ENCODE measurements at places on chromosomes 16 and 17.

DNA sequence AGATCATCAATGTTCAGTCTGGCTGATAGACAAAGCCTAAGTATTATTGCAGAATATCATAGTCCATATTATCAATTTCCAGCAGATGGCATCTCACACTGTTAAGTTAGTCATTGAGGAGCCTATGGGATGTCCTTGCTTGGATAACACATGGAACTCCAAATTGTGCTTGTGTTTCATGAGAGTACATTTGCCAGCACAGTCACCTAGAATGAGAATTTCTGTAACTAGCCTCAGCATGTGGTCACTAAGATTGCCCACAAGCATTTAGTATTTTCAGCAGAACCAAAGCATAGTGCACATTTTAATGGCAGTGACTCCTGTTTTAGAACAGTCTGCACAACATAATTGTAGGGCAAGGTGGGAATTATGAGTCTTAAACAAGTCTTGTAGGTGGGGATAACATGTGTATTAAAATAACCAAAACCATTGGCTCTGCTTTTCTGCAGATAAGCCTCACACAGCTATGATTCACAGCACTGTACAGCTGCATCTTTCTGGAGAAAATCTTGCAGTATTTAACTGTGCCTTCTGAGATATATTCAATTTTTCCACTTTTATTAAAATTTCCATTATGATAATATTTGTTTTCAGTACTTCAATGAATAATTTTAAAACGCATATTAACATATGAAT, 882.8 kb upstream of the SOX9 start:
- DNase-seq, result no peak

DNA sequence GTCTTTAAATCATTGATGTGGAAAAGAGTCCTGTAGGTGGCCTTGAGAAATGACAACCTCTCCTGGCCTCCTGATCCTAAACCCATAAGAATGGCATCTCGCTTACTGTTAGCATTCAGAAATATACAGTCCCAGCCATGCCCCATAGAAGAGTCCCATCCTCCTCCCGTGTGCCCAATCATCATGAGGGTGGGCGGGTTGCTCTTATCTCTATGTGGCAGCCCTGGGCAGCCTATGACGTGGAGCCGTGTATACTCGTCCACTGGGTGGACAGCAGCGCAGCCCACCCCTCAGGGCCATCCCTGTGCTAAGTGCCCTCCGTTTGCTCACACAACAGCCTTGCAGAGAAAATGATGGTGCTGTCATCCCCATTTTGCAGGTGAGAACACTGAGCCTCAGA, 105.3 kb downstream of the AMFR start:
- no peak for DNase-seq

DNA sequence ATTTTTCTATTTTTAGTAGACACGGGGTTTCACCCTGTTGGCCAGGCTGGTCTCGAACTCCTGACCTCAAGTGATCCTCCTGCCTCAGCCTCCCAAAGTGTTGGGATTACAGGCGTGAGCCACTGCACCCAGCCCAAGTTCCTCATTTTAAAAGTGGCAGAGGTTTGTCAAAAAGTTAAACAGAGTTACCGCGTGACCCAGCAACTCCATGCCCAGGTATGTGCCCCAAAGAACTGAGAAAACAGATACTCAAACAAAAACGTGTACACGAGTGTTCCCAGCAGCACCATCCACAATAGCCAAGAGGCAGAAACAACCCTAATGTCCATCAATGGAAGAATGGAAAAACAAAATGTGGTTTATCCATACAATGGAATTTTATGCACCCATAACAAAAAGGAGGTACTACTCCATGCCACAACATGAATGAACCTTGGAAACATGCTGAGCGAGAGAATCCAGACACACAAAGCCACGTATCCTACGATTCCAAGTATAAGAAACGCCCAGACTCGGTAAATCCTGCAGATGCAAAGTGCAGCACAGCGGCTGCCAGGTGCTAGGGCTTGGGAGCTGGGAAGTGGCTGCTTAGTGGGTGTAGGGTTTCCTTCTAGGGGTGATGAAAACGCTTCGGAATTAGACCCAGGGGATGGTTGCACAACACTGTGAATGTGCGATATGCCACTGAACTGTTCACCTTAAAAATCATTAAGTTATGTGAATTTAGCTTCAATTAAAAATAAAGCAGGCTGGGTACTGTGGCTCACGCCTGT, 24.8 kb downstream of the ADCY9 start:
- DNase-seq, result no peak

DNA sequence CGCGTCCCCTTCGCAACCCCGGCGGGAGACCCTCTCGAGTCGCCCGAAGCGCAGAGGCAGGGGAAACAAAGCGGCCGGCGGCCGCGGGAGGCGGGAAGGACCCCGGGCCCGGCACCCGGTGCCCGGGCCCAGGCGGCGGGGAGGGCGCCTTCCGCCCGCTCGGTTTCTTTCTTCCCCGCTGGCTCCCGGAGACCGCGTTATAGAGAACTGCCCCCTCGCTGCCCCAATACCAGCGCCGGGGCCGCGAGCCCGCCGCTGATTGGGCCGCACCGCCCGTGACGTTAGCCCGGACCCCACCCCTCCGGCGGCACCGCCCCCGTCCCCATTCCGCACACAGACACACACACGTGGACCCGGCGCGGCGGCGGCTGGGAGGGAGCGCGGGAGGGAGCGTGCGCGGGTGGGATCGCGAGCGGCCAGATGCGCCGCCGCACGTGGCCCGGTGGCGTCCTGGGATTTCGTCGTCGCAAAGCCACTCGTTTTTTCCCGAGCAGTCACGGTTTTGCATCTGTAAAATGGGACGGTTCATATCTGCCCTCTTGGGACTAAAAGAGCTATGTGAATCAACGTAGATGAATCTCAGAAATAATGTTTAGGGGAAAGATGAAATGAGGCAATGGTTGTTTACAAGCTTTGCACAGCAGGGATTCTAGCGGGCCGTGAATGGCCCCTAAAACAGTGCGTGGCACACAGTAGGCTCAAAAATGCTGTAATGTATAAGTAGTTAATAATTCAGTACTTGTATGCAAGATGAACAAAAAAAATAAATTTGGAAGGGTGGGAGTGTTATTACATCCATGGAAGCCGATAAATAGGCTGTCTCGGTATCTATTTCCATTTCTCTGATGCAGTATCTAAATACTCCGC, at the start of gene EPOP:
Gene EPOP (minus strand): TSS at position 209 of the 867 bp plus-strand sequence. CDS start 462 bp downstream, outside the sequence.
- peak; percentile 65 for DNase-seq

GRCh38 chr16:68364561-68364998, 53.8 kb downstream of the PRMT7 start:
- no peak for DNase-seq

GRCh38 chr16:22843856-22844255, 29.9 kb downstream of the HS3ST2 start:
- DNase-seq, result no peak

DNA sequence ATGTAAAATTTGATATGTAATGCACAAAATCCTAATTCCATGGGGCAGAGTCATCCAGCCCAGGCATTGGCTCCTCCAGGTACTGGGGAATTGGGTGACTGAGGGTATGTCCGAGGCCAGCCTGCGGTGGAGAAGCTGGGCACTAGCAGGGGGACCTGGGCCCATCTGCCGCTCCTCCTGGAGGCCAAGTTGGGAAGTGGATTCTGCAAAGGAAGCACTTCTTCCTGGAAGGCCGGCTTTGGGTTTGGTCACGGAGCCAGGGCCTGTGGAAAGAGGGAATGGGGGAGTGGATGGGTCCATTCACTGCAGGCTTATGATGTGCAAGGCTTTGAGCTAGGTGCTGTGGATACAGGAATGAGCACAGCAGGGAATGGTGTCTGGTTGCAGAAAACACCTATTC, 85.8 kb downstream of the GNAO1 start:
- no peak for DNase-seq

- DNase-seq, result no peak
Observed at GRCh38 chr17:8287651-8288335, 677 bp upstream of the RANGRF start.

DNA sequence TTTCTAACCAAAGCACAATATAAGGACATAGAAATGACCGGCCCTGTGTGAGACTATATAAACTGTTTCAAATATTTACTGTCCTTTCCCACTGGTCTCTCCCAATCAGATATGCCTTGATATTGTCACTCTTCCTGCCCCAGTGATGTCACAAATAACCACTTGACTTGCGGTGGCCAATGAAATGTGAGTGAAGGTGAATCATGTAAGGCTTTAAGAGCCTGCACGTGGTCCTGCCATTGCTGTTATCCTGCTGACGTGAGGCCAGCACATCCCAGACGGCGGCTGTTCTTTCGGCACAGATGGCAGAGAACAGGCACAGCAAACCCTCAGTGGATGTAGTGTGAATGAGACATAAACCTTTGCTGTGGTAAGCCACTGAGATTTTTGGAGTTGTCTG, 5.4 kb upstream of the KLHL11 start:
- DNase-seq, result no peak

DNA sequence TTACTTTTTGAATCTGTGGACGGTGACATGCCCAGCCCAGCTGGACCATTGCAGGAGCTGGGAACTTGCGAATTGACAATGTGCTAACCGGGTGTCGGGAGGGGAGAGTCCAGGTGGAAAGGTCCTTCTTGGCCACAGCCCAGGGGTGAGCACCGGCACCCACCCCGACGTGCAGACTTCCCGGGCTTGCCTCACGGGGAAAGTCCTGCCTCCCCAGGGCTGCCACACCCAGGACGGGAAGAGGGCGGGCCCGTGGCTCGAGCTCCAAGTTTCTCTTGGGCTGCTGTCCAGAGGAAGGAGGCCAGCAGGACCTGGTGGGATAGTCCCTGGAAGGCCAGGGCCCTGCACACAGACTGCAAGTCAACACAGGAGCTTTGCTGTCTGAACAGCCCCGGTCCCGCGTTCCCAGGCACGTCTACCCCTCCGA, 17.7 kb downstream of the CARD14 start:
- no peak for DNase-seq

GRCh38 chr16:17343728-17344127, 127.0 kb downstream of the XYLT1 start:
- DNase-seq, result no peak

- DNase-seq, result peak; percentile 44
Observed at GRCh38 chr17:76681222-76682137, 29.3 kb downstream of the MXRA7 start.

DNA sequence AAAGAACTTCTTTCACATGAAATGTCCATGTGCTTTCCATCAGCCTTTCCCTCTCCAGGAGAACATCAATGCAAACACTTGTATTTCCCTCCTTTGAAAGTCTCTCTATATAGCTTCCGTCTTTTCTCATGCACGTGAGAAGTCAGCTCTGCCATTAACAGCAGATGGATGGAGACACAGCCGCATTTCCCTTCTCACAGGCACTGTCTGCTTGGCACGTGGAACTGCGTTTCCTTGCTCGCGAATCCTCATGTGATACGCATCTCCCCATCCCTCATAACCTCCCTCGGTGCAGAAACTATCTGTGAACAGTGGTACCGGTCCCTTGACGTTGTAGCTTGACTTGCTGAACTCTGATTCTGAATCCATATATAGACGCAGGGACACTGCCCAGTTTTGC, 717.0 kb upstream of the RBFOX1 start:
- no peak for DNase-seq

GRCh38 chr16:50946098-50946497, 204.2 kb downstream of the CYLD start:
- DNase-seq, result no peak

- DNase-seq, result peak; percentile 71
Observed at GRCh38 chr17:16353317-16354174, at the start of gene CENPV. Gene CENPV, minus strand, starts transcription at chr17:16353469. Its CDS starts 33 bp downstream, at chr17:16353436.

DNA sequence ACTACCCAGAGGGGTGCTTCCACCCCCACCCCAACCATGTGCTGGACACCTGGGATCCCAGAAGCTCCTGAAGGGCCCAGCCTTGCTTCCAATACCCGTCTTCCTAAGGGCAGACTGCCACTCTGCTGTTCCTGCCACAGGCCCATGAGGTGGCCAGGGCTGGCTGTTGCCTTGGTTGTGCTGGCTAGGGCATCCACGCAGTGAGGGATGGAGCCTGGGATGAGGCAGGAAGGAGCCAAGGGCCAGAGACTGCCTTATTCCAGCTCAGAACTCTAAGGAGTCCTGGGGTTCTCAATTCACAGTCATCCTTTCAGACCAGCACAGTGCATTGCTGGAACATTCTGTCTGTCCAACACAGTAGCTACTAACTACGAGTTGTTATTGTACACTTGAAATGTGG, 37.8 kb downstream of the BCO1 start:
- no peak for DNase-seq

GRCh38 chr17:76376318-76377133, 7.9 kb upstream of the SPHK1 start:
- no peak for DNase-seq

GRCh38 chr16:30677931-30678585, 19.8 kb downstream of the FBRS start:
- DNase-seq, result no peak

- no peak for DNase-seq
Observed at GRCh38 chr17:49994085-49995054, 654 bp downstream of the DLX3 start.

- no peak for DNase-seq
Observed at GRCh38 chr17:63435681-63436522, 10.2 kb downstream of the CYB561 start.

- no peak for DNase-seq
Observed at GRCh38 chr16:1900452-1900774, 17.8 kb downstream of the HS3ST6 start.

GRCh38 chr16:68328151-68328859, 17.5 kb downstream of the PRMT7 start:
- DNase-seq, result peak; percentile 58

DNA sequence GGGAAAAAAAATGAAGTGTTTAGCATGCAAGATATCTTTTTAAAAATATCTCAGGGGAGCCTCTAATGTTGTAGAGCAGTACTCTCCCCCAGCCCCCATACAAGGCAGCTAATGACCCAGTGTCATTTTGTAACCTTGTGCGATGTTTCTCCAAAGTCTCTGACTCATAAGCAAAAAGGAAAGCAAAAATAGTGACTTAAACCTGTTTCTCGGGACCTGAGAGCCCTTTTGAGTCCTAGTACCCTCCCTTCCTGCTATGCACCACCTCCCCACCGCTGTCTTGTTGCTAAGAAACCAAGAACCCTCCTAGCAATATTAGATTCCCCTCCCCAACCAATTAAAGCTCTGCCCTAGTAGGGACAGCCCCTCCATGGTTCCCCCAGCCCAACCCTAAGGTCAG, 2.8 kb downstream of the MYCBPAP start:
- no peak for DNase-seq

GRCh38 chr16:85459529-85460251, 153.4 kb upstream of the GSE1 start:
- no peak for DNase-seq

DNA sequence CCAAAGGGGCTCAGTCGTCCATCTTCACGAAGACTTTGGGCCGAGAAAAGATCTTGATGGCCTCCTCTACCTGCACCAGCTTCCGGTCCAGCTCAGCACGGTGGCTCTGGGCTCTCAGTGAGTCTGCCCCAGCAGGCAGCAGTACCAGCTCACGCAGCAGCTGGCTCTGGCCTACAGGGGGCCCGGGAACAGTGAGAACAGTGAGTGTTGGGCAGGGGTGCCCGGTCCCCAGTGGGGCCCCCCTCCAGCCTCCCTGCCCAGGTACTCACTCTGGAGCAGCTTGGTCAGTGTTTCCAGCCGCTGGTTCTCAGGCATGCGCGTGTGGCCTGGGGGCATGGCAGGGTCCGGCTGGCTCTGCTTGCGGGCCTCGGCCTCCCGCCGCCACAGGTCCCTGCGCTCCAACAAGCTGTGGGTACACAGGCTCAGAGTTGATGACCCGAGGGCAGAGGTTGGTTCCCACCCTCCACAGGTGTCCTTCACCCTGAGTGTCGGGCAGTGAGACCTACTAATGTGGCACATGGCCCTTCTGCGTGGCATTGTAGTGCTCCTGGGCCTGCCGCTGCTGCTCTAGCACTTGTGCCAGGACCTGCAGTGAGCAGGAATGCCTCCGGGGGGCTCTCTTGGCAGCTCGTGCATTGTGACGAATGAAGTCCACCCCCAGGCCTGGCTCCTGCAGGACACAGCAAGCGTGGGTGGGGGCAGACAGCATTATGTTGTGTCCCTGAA, 2.6 kb downstream of the PARD6A start:
- peak; percentile 23 for DNase-seq

- no peak for DNase-seq
Observed at GRCh38 chr17:68384471-68384870, 72.8 kb downstream of the WIPI1 start.
